Stimulated activated CD8-positive, alpha-beta memory T cell treated with anti-CD3 and anti-CD28 coated beads, Interleukin-15, amount 100 ng/mL, for 24 hours (primary cell): ENCODE measurements at places on chromosomes 2 and 18.

DNA sequence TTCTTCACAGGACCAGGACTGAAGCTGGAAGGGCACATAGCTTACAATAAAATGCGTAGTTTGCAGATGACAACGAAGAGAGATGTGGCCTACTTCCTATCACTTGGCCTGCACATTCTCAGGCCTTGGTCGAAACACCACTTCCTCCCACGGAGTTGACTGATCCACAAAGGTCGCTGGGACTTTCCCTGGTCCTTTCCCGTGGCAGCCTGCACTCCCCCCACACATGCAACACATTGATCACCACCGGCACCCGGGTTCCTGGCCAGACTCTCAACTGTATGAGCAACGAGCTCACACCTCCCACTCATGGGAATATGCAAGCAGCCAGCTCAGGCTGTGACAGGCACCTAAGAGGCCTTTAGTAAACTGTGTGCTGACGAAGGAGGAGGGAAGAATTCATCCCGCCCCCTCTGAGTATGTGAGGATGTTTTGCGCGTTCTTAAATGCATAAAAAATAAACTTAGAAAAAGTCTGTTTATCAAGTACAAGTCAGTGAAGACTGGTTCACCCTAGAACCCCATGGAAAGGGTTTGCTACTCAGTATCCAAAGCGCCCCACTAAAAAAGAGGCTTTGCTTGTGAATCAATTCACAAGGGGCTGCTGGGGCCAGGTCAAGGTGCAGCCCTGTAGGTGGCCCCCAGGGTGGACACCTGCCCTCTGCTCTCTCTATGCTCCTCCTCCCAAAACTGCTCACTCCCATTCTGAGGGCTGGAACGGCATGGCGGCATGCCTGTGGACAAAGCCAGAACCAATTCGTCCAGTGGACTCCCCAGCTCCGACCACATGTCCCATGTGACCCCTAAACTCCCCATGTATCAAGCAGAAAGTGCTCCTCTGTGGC lies 154.3 kb downstream of the EIPR1 start:
- peak; percentile 36 for DNase-seq

- DNase-seq = no peak
These were observed 455.2 kb downstream of the THSD7B start for GRCh38 chr2:137220438-137220993.

DNA sequence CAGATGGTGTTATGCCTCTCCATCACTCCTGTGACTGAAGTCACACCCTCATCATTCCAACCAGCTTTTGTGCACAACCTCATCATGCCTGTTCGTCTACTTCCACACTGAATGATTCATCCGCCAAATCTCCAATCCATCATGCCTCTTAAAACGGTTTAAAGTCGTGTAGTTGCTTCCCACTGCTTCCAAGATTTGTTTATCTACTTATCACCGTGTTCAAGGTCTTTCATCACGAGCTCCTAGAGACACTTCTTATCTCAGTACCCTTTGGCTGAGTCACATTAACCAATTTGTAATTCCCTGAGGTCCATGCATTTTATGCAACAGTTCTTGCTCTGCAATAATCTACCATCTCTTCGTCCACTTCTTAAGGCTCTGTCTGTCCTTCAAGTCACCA lies 592.3 kb upstream of the ID2 start:
- DNase-seq = no peak

GRCh38 chr2:67208887-67209500 lies 188.1 kb upstream of the ETAA1 start:
- no peak for DNase-seq

DNA sequence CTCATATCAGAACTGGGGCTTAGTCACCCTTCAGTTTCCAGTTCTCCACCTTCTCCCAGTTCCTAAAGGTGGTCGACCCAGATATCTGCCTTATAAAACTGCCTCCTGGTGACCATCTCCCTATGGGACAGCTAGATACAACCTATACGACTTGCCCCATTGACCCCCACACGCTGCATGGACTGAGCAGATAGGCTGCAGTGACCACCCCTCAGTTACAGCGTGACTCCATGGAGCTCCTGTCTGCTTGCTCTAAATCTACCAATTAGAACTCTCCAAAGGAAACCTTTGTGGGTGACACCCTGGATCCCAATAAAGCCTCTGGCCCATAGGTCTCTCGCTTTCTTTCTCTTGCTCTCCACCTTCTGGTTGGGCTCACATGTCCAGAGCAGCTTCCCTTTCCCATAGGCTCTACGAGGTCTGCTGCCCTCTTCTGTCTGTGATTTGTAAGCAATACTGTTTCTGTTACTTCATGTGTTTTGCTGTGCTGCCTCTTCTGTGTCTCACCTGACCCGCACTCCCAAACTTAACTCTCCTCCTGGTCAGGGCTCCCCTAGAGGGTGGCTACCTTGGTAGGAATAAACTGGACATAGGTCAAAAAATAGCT lies 971.3 kb upstream of the FAM98A start:
- DNase-seq = no peak

DNA sequence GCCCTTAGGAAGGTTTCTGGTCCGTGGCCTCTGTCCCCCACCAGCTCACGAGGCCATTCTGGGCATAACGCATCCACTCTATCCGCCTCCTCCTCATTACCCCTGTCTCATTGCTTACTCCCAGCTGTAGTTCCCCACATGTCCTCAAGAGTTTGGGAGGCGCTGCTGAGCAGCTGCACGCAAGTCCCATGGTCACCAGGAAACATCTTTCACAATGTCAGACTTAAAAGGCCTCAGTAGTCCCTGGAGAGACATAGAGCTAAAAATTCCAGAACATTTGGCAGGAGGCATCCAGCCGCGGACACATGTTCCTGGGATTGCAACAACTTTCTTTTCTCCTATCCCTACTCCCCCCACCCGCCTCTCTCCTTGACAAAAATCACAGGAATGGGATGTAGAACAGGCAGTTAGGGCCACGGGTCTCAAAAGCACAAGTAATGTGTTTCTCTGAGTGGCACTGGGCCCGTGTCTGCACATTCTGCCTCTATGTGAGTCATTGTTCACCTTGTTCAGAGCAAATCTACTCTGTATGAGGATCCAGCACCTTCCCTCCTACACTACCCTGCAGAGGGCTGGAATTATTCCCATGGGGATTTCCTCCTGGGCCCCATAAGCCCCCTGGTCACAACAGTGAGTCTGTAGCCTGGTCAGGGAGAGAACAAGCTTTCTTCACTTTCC lies 8.1 kb downstream of the LBH start:
- no peak for DNase-seq

- DNase-seq = peak; percentile 24
These were observed 4.4 kb upstream of the RMC1 start for GRCh38 chr18:23498877-23499276.

DNA sequence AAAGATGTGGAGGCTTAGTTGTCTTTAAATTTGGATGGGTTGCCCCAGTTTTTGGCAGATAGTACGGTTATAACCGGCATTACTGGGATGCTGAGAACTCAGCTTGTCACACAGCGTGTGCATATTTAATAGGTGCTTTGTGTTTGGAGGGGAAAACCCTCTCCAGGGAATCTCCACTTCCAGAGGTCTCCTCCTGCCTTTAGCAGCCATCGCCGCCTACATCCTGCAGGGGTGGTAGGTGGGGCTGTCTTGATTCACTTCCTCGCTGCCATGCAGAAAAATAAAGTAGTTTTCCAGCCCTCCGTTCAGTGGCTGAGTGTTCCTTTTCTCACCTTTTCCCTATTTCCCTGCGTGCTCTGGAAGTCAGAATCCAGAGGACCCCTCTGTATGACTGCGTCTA lies 76.4 kb downstream of the ITGB1BP1 start:
- no peak for DNase-seq

DNA sequence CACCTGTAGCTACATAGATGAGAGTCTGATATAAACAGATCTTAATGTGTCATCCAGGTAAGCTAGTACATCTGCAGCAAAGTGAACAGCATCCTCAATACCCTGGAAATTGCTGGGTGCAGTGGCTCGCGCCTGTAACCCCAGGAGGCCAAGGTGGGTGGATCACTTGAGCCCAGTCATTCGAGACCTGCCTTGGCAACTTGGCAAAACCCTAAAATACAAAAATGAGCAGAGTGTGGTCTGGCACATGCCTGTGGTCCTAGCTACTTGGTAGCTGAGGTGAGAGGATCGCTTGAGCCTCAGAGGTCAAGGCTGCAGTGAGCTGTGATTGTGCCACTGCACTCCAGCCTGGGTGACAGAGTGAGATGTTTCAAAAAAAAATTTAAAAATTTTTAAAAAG lies 233.9 kb upstream of the SP5 start:
- DNase-seq = no peak

DNA sequence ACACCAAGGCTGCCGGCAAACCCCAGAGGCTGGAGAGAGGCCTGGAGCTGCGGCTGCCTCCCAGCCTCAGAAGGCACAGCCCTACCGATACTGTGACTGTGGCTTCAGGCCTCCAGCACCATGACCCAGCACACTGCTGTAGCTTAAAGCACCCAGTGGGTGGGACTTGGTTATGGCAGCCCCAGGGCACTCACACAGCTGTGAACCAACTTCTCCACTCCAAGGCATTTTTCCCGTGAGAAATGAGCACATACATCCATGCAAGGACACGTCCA lies 199.5 kb downstream of the NDUFA10 start:
- DNase-seq = no peak

- DNase-seq = no peak
These were observed 55.3 kb downstream of the DTNB start for GRCh38 chr2:25617948-25618646.

GRCh38 chr2:222506230-222506935 lies 82.0 kb downstream of the SGPP2 start:
- DNase-seq = no peak

DNA sequence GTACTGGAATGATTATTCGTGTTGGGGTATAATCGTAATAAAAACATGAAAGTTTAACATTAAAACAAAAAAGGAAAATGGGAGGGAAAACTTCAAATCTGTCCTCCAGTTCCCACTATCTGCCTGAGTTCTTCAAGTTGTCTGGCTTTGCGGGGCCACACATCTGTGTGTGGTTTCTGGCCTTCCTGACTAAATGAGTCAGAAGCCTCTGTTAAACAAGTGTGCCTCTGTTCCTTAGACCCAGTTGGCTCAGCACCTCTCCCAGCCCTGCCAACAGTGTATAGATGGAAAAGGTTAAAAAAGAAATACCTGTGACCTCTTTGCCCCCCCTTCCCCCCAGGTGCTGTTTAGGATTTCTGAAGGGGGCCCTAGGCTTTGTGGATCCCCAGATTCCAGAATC lies 30.2 kb downstream of the XDH start:
- DNase-seq = no peak

DNA sequence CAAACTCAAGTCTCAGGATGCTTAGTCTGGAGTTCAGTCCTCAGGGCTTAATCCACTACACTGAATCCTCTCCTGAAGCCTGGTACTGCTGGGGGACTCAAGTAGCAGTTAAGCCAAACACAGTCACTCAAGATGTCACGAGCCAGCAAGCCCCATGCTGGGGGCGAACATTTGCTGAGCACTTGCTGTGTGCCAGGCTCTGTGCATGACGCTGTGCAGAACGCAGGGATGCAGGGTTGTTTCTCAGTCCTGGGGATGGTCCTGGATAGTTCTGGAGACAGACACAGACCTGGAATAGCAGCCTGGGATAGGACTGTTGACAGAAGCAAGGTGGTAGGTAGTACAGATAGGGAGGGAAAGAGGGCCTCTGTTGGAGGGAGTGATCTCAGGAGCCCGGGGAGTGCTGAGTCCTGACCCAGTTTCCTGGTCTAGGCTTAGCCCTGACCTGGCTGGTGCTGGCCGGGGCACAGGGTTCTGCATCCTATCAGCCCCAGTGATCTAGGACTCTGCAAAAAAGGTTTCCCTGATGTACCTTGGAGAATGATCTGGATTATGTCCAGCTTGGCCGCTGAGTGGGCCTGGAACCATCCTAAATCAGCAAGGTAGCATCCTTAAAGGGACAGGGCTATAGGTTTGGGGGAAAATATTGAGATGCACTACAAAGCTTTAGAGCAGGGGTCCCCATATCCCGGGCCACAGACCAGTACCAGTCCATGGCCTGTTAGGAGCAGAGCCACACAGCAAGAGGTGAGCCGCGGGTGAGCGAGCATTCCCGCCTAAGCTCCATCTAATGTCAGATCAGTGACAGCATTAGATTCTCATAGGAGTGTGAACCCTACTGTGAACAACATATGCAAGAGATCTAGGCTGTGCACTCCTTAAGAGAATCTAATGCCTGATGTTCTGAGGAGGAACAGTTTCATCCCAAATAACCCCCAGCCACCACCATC lies 54.7 kb upstream of the OTOF start:
- no peak for DNase-seq

DNA sequence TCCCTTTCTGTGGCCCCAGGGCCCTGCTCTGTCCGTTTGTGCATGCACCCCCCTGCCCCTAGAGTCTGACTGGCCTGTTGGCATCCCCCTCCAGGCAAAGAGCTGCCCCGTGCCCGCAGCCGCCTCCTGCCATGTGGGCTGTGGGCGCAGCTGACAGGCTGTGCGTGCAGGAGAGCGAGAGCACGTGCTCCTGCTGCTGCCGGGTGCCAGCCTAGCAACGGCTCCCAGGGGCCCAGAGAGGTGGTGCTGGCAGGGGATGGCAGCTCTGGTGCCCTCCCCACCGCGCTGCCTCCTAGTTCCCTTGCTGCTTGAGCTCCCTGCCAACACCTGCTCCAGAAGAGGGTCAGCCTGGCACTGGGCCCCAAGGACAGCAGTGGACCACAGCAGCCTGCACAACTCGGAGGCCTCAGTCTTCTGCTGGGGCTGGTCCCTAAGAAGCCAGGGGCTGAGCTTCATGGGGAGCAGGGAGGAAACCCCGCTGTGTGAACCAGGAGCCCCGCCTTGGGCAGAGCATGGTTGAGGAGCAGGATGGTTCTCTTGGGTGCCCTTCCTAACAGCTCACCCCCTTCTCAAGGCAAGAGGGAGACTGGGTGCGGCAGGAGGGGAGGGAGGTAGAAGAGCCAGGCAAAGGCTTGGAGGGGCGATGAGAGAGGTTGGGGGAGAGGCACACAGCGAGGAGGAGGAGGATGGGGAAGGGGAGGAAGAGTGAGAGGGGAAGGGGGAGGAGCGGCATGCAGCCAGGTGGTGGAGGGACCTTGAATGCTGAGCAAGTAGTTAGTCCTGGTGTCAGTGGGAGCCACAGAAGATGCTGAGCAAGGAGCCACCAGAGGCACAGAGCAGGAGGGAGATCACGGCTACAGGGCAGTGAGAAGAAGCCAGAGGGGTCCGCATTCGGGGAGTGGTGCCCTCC lies 23.8 kb upstream of the PTMA start:
- no peak for DNase-seq

GRCh38 chr18:23274638-23275482 lies 139.6 kb downstream of the CABLES1 start:
- DNase-seq = no peak

- DNase-seq = no peak
These were observed 6.5 kb downstream of the MAP4K4 start for GRCh38 chr2:101704046-101704466.
